Suppressor macrophage treated with lipopolysaccharide for 4 hours (primary cell): ENCODE measurements at places on chromosomes 16 and 17.

DNA sequence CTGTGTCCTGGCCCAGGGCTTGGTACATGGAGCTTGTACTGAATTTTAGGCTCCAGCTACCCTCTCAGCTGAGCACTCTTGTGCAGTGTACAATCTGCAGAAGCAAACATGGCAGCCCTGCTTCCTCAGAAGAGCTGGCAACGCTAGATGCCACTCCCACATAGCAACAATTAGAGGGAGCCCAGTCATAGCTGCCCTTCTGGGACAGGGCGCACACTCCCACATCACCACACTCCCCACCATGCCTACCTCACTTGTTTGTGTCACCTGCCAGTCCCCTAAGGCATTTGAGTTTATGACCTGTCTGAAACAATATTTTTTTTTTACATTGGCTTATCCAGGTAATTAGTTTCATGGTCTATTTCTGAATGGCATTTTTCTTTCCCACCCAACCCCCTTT, 72.3 kb downstream of the C17orf67 start:
- DNase-seq: no peak

- no peak for DNase-seq
These were observed 14.0 kb downstream of the HS3ST3A1 start for GRCh38 chr17:13587487-13588338.

DNA sequence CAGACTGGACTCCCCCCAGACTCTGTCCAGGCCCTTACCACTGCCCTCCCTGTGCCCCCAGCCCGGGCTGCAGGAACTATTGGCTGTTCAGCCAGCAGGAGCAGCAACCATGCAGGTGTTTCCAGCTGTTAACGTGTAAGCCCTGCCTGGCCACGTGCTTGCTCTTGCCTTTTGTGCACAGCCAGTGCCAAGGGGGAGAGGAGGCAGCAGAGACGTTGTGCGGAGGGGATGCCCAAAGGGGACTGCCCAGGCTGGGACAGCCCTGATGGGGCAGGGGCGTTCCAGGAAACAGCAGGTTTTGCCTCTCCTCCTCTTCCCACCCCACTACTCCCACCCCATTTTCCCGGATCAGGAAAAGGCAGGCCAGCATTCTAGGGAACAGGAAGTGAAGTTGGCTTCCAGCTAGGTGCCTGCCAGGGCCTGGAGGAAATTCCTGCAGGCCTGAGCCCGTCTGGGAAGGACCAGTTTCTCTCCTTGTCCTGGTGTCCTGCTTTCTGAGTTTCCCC, 16.7 kb upstream of the LASP1NB start:
- no peak for DNase-seq

GRCh38 chr16:70647441-70648359, 1.3 kb downstream of the IL34 start:
- no peak for DNase-seq

DNA sequence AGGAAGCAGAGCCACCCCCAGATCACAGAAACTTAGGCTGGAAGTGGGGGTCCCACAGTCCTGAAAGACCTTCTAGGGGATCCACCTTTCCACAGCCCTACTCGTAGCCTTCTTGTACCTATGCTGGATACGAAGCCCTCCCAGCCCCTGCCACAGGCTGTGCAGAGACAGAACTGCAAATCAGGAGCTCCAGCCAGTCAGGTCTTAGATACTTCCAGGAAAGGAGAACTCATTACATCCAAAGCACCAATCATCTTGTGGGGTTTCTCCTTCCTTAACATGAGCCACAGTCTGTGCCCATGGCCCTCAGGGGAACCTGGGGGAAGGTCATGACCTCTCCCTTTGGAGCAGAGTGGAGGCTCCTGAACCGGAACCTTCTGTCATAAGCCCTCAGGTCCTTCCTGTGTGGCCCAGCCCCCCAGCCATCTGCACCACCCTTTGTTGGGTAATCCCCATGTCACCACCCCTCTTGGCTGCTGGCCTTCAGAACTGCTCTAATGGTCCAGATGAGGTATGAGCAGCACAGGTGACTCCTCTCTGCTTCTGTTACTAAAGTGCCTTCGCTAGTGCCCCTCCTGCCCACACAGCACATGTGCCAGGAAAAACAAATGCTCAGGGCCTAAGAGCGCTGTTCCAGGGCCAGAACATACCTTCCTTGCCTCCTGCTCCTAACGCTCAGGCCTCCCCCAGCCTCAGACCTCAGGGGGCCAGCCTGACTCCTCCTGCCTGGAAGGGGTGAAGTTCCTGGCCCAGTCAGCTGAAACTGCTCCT, 14.6 kb downstream of the SRCIN1 start:
- peak; percentile 16 for DNase-seq
